ENCODE measurements at places on chromosomes 11 and 22.

DNA sequence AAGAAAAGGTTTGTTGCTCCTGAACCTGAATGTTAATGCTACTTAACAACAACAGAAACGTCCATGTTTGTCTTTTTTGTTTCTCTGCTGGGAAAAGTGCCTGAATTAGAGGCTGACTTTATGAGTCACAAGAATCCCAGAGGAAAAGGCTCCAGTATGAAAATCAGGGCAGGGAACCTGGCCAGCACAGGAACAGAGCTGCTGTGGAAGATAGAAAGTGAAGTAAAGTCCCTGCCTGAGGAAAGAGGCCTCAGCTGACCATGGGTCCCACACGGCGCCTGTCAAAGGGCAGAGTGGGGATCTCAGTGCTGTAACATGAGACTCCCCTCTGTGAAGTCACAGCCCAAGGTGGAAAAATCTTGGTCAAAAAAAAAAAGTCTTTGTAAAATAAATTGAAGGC is 632.3 kb upstream of the CCDC90B start:
- no peak for DNase-seq

GRCh38 chr11:8652140-8652539 is 30.3 kb downstream of the TRIM66 start:
- DNase-seq: no peak

DNA sequence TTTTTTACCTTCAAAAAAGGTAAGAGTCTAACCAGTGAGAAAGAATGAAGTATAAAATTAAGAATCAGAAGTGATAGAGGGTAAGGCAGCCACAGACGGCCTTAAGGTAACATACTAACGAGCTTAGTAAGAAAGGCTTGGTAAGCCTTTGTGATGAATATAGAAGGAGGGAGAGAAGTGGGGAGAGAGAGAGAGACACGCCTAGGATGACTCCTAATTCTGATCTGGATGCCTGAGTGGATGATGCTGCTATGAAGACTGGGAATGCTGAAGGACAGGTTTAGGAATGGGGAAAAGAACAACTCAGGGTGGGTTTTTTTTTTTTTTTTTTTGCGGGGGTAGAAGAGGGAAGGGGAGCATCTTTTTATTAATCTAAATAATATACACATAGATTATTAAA is 4.8 kb downstream of the FBXO3 start:
- no peak for DNase-seq

GRCh38 chr11:78828676-78829075 is 254.0 kb upstream of the NARS2 start:
- no peak for DNase-seq
